Stimulated activated CD8-positive, alpha-beta memory T cell treated with anti-CD3 and anti-CD28 coated beads, Interleukin-7, amount 100 ng/mL, for 1 hour (primary cell): ENCODE measurements at places on chromosomes 16 and 17.

GRCh38 chr16:85788819-85789218 is 10.5 kb downstream of the EMC8 start:
- no peak for DNase-seq

GRCh38 chr16:82160226-82160625 is 9.8 kb downstream of the MPHOSPH6 start:
- DNase-seq: no peak

DNA sequence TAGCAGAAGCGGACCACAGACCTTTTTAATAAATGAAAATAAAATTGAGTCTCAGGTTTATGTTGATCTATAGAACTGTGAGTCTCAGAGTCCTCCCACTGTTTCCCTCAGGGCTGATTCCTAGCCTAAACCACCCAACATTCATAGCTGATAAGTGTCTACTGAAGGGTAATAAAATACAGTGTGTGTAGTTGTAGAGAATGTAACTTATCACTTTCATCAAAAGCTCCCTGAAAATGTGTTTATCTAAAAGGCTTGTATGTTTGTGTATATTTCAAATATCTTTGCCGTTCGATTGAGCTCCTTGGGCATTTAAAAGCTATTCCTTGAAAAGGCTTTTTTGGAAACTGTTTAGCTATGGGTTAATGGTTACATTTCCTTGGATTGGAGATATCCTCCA is 740.3 kb upstream of the SOX9 start:
- no peak for DNase-seq

DNA sequence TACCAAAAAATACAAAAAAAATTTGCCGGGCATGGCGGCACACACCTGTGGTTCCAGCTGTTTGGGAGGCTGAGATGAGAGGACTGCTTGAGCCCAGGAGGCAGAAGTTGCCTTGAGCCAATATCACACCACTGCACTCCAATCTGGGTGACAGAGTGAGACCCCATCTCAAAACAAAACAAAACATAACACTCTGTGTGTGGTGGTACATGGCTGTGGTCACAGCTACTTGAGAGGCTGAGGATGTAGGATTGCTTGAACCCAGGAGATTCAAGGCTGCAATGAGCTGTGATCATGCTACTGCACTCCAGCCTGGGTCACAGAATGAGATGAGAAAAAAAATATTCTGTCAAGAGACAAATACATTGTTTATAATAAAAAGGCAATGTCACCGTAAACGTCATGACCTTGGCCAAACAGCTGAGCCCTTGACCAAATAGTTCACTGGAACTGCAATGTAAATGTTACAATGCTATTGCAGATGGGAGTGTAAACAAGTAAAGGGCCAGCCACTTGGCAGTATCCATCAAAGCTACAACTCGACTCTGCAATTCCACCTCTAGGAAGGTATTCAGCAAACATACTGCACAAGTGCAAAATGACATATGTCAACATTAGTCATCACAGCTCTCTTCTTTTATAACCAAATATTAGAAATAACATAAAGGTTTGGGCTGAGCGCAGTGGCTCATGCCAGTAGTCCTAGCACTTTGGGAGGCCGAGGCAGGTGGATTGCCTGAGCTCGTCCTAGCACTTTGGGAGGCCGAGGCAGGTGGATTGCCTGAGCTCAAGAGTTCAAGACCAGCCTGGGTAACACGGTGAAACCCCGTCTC is 16.9 kb downstream of the EARS2 start:
- no peak for DNase-seq

- DNase-seq: no peak
Observed at GRCh38 chr17:82804442-82805191, 35.2 kb downstream of the ZNF750 start.
